ENCODE measurements at places on chromosomes 4 and X. TPM values are rescaled to one million over a fixed set of nuclear protein-coding genes. Genes with fewer than 3 reads are reported as not detected.

The CRLF2 gene
- total RNA-seq: not detected

The SULT1B1 gene
- total RNA-seq: 0.28 TPM

The ALAS2 gene
- not detected for total RNA-seq

GRCh38 chrX:131650637-131651410 is 107.0 kb downstream of the OR13H1 start:
- no peak for DNase-seq

DNA sequence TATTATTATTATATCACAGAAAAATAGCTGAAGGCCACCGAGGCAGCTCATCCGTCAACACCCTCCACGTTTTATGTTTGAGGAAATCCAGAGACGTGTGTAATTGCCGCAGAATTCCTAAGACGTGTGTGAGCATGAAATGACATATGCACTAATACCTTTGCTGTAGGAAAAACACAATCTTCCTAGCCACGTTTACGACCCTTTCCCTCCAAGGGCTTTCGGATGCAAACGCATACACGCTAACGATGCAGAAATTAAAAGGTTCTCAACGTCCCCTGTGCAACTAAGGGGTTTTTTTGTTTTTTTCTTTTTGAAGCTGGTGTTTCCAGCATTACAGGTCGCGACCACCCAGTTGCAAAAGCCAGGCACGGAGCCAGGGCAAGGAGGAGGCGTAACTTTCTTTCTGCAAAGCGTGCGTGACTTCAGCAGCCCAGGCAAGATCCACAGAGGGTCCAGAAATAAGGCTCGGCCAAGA is 33.8 kb downstream of the CRLF2 start:
- DNase-seq: no peak

DNA sequence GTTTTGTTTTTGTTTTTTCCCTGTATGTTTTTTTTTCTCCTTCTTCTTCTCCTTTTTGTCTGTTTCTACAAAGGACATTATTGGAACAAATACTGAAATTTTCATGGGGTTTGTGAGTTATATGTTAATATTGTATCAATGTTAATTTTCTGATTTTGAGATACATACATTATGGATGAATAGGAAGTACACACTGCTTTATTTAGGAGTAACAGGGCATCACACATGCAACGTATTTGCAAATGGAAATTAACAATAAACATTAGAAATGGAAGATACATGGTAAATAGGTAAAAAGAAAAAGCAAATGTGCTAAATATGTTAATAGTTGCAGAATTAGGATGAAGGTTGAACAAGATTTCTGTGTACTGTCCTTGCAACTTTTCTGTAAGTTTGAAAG is 477.2 kb upstream of the INTU start:
- DNase-seq: no peak
